ENCODE measurements at places on chromosomes 2 and 18.

DNA sequence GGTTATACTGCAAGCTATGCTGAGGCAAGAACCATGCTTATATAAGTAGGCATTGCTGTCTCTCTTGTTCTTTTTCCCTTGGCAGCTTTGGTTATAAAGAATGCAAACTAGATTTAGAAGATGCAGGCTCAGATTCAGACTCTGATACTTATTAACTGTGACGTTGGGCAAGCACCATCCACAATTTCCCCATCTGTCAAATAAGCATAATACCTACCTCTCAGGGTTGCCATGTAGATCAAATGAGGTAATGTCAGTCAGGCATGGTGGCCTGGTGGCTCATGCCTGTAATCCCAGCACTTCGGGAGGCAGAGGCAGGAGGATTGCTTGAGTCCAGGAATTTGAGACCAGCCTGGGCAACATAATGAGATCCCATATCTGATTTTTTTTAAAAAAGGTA is 21.7 kb downstream of the ITGAV start:
- DNase-seq: no peak

DNA sequence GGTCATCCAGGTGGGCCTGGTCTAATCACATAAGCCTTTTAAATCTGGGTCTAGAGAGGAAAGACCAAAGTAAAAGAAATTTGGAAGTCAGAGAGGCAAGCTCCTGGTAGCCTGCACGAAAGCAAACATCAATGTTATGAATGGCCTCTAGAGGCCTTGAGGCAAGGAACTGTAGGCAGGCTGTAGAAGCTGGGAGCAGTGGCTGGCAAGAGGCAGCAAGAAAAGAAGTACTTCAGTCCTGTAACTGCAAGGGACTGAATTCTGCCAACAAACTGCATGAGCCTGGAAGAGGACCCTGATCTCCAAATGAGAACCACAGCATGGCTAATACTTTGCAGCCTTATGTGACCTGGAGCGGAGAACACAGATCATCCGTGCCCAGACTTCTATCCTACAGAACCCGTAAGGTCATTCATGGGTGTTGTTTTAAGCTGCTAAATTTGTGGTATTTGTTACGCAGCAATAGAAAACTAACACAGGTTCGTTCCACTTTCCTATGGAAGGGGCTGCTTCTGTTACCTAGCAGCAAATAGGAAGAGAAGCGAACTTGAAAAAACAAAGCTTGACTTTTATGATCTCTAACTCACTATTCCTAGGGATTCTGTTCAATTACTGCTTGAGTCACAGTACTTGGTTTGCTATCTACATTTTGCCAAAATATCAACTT is 1.2 kb downstream of the IMMT start:
- DNase-seq: no peak

DNA sequence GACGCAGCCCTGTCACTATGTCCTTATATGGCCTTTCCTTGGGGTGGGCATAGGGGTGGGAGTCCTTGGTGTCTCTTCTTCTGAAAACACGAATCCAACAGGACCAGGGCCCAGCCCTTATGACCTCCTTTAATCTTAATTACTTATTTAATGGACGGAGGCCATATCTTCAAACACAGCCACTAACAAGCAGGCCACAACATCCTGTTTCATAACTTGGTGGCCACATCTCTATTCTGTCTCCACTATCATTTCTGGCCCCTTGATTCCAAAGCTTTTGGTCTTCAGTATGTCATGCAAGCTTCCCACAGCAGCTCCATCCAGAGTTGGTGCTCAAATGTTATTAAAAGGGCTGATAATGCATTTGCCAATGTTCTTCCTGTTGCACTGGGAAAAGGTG is 287.3 kb upstream of the SMIM21 start:
- DNase-seq: no peak

- no peak for DNase-seq
Measured at GRCh38 chr18:74563999-74564398, 29.7 kb downstream of the CNDP1 start.

- DNase-seq: no peak
Measured at GRCh38 chr2:38636069-38636468, 29.8 kb upstream of the GALM start.

- DNase-seq: peak; percentile 76
Measured at GRCh38 chr18:48928787-48929186, 22.0 kb downstream of the SMAD7 start.

DNA sequence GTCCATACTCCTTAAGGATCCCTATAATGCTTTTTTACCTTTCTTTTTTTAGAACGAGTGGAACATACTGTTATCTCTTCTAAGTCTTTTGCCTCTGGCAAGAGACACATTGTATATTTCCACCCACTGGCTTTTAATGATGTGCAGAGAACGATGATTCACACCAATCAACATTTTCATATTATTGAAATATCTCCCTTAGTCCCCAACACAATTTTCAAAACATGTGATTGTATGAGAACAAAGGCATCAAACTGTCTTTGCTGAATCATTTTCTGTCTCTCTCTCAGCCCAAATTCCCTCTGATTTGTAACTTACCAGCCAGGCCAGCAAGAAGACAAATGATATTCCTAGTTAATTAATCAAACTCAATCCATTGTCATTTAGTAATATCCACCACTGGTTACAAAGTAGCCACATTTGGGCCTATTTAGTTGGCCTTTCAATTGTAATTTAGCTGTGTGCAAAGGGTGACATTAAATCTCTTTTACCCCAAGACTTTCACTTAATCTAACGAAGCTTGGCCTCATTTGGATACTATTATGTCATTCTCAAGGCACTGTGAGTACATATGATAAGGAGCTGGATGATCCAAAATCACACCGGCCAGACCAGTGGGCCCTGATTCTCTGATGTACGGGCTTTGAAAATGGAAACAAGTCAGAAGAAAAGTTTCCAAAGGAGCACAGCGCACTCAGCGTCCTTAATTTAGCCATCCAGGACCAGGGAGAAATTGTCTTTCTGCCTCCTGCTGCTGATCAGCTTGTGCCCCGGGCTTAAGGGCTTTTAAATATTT is 185.1 kb downstream of the SCG2 start:
- DNase-seq: no peak

DNA sequence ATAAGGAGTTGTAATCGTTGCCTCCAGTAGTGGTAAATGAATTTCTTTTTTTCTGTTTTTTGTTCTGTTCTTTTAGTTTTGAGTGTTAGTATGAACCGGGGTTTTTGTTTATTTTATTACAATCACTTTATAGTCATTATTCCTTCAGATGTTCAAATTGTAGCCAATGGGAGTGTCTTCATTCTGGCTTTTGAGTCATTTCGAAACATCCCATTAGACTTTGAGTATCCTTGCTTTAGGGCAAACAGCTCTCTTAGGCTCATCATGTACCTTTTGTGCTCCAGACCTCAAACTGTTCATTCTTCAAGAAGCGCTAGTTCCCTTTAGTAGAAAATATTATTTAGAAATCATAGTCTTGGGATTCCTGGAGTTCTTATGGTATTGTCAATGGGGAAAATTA is 54.2 kb upstream of the PAX3 start:
- DNase-seq: no peak

DNA sequence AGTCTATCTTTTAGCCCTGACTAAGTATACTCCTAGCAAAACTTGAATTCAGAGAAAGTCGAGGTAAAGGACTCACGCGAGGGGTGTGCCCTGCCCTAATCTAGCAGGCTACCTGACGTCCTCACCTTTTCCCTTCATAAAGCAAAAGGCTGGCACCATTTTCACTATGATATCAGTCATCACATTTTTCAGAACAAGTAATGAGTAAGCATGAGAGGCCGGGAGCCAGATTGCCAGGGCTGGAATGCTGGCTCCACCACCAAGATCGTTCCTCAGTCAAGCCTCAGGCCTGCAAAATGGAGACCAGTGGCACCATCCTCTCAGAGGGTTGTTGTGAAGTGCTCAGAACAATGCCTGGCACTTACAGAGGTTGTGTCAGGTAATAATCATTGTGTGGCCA is 18.7 kb upstream of the NCKAP5 start:
- no peak for DNase-seq

DNA sequence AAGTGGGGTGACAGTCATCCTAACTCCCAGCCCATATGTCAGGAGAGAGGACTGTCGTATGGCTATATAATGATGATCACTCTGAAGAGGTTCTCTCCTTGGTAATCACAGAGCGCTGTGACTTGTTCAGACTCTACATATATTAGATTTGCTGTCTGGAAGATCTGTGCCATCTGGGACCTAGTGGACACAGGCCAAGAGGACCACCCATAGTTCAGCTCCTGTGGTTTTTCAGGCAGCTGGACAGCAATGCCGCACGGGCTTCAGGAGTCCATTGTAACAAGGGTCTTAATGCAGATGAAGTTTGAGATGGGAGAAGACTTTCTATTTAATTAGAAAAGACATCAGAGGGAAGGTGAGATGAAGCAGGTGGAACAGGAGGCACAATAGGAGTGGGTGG is 40.1 kb upstream of the EPHA4 start:
- DNase-seq: no peak

DNA sequence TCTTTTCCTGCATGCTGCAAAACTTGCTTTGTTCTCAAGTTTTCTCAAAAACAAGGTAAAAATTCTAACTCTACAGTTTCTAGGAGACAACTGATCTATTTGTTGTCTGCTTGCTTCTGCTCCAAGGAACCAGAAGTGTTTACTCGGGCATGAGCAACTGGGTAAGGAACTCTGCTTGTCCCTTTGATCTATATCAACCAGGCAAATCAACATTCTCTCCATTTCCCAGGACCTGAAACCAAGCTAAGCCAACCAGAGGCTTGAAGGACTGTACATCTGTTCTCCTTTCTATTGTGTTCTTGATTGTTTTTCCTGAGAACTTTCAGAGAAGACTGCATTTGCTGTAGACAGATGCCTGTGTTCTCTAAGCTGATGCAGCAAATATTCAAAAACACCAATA is 335.0 kb upstream of the KCNH7 start:
- DNase-seq: no peak

DNA sequence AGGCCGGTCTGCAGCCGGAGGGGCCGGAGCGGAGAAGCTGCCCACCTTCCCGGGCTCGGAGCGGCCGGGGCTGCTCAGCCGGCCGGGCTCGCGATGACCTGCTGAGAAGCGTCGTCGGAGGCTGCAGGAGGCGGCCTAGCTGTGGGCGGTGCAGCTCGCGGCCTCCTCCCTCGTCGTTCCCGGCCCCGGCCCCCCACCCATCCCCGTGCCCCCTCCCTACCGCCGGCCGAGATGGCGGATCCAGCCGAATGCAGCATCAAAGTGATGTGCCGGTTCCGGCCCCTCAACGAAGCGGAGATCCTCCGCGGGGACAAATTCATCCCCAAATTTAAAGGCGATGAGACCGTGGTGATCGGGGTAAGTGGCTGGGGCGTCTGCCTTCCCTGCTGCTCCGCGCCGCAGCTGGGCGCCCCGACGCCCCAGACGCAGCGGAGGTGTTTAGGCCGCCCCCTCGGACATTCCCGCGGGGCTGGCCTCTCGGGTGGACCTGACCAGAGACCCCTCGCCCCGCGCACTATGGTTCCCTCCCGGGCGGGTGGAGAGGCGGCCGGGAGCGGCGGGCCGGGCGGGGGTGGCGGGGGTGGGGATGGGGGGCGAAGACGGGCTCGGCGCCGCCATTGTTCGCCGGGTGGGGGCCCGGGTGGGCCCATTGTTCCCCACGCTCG is 492 bp downstream of the KIF5C start:
- DNase-seq: no peak

DNA sequence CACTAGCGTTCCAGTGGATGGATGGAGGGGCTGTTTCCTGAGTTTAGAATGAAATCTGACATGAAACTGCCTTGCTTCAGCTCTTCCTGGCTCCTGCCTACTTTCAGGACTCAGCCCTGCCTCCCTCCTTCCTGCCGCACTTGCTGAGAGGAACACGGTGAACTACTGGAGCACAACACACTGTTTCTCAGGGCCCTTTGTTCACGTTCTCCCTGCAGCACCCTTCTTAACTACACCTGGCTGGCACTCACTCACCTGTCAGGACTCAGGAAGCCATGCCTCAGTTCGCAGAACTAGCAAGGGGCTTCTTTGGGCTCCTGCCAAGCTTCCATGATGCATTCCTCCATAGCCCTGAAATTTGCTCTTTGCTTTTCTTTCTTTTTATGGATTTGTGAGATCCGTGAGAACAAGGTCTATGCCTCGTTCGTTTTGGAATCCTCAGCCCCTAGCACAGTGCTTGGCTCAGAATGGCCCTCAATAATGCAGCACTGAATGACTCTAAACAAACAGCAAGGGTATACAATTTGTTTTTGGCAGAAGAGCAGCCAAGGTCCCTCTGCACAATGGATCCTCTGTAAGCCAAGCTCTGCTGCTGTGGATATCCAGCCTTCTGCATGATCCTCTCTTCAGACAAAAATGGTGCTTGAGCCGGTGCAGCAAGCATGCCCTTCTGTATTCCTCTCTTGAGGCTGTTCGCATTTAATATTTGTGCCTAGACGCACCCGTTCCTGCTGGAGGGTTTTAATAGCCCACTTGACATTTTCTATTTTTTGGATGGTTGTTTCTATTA is 357.0 kb downstream of the TSN start:
- no peak for DNase-seq

DNA sequence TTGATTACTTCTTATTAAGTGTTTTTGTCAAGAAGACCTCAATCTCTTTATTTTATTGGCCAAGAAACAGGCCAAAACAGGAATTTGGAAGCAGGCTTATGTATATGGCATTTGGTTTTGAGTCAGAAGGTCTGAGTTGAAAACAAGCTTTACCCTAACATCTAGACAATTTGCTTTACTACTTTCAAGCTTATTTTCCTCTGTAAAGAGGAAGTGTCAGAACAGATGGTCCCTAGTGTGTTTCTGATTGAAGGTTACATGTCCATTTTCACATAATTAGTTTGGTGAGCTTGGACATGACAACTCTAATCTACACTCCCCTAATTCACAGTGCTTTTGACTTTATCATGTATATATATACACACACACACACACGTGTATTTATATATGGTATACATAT is 19.8 kb upstream of the MAP4K4 start:
- no peak for DNase-seq

DNA sequence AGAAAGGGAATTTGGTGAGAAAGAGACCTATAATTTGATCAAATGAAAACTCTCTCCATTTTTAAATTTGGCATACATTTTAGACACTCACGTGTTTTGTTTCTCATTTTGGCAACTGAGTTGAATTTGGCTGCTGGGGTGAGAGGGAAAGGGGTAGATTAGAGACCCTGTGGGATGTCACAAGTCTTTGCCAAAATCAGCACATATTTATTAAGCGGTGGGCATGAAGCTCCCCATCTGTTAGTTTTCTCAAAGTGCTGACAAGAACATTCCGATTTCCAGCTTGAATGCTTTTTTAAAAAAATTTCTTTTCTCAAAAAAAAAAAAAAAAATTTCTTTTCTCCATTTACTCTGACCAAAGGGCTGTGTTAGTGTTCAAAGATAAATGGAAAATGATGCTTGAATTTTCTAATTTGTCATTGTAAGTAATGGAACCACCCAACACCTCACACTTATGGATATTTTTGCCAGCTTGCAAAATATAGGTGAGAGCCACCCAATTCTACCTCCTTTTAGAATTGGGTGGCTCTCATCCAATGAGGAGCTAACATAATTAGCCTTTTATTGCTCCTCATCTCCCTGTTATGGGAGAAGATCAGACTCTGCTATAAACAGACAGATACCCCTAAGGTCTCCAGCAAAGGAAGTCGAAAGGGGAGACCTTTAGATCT is 222.9 kb upstream of the FN1 start:
- DNase-seq: no peak

All from Jurkat, Clone E6-1 (cell line).